NCI-H524 treated with DMSO at 0.1 percent for 48 hours (cell line): ENCODE measurements at places on chromosomes 13 and 19.

- DNase-seq = no peak
These were observed 10.8 kb downstream of the SLC35E1 start for GRCh38 chr19:16561382-16561781.

GRCh38 chr13:101985321-101985720 lies 416.5 kb downstream of the FGF14 start:
- no peak for DNase-seq

DNA sequence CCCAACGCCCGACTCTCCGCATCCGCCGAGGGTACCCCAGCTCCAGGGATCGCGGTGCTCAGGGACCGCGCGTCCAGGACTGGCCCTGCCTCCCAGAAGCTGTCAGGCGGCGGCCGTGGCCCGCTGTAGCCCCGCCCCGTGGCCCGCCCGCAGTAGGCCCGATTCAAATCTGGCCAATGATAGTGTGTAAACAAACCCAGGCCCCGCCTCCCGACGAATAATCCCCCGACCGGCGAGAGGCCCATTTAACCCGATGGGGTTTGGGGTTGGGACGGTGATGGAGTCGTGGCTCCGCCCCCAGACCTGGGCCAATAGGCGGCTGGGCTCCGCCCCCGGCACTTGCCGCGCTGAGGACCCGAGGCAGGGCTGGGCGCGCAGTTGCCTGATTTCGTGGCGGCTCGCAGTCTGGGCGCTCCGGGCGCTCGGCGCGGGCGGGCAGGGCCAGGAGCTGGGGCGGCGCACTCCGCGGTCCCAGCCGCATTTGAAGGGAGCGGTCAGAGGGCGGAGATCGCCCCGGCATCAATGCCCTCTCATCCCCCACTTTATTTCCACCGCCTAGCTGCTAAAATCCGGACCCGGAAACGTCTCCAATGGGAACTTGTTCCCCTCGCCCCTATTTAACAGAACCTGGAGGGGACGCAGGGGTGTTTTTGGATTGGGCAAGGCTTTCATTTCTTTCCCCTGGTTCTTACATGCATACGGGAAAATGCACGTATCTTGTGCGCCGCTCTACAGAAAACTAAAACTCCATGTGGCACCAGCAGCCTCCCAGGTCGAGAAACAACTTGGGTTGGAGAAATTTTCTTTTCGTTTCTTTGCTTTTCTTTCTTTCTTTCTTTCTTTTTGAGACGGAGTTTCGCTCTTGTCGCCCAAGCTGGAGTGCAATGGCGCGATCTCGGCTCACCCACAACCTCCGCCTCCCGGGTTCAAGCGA lies 8.4 kb upstream of the BICRA start:
- peak; percentile 97 for DNase-seq

DNA sequence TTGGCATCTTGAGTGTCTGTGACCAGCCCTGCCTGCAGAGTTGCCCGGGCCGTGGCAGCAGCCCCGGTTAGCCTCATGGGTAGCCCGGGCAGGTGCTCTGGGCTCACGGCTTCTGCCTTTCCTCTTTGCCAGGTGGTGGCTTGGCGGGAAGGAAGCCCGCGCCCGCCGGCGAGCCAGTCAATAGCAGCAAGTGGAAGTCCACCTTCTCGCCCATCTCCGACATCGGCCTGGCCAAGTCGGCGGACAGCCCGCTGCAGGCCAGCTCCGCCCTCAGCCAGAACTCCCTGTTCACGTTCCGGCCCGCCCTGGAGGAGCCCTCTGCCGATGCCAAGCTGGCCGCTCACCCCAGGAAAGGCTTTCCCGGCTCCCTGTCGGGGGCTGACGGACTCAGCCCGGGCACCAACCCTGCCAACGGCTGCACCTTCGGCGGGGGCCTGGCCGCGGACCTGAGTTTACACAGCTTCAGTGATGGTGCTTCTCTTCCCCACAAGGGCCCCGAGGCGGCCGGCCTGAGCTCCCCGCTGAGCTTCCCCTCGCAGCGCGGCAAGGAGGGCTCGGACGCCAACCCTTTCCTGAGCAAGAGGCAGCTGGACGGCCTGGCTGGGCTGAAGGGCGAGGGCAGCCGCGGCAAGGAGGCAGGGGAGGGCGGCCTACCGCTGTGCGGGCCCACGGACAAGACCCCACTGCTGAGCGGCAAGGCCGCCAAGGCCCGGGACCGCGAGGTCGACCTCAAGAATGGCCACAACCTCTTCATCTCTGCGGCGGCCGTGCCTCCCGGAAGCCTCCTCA lies 9.9 kb downstream of the PLEKHJ1 start:
- DNase-seq = no peak
